AG08396 (cell line): ENCODE measurements at places on chromosomes 13 and 19.

GRCh38 chr19:30085394-30085793, 143.4 kb downstream of the URI1 start:
- no peak for DNase-seq

- DNase-seq, result no peak
Observed at GRCh38 chr19:18745012-18745735, 45.9 kb downstream of the COMP start.

DNA sequence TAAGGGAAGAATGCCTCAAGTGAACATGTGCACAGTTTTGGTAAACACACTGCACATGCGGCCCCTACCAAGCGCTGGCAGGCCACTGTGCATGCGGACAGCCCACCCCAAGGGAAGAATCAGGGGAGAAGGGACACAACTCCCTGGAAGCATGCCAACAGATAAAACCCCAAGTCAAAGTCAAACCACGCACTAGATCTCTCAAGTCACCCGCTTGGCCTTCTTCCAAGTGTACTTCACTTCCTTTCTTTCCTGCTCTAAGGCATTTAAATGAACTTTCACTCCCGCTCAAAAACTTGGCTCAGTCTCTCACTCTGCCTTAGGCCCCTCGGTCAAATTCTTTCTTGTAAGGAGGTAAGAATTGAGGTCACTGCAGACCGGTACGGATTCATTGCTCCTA, 4.6 kb upstream of the RFXAP start:
- no peak for DNase-seq

- no peak for DNase-seq
Observed at GRCh38 chr19:44712864-44713515, 14.0 kb downstream of the CEACAM16 start.

DNA sequence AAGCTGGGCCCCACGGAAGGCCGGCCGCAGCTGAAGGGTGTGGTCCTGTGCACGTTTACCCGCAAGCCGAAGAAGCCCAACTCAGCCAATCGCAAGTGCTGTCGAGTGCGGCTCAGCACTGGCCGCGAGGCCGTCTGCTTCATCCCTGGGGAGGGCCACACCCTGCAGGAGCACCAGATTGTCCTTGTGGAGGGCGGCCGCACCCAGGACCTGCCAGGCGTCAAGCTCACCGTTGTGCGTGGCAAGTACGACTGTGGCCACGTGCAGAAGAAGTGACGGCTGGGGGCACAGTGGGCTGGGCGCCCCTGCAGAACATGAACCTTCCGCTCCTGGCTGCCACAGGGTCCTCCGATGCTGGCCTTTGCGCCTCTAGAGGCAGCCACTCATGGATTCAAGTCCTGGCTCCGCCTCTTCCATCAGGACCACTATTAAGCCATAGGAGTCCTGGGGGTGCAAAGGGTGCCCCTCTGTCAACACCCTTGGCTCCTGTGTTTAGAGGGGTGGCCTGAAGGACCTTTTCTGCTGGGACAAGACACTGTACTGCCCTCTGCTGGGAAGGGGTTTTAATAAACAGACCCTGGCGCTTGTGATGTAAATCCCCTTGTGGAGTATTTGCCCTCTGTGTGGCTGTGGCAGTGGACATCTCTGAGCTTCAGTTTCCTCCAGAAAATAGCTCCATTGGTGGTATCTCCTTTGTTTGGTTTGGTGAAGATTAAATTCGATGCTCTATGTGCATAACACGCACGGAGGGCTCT, 1.9 kb downstream of the MRPS12 start:
- no peak for DNase-seq

GRCh38 chr13:95494082-95494681, 58.3 kb upstream of the CLDN10 start:
- peak; percentile 33 for DNase-seq

DNA sequence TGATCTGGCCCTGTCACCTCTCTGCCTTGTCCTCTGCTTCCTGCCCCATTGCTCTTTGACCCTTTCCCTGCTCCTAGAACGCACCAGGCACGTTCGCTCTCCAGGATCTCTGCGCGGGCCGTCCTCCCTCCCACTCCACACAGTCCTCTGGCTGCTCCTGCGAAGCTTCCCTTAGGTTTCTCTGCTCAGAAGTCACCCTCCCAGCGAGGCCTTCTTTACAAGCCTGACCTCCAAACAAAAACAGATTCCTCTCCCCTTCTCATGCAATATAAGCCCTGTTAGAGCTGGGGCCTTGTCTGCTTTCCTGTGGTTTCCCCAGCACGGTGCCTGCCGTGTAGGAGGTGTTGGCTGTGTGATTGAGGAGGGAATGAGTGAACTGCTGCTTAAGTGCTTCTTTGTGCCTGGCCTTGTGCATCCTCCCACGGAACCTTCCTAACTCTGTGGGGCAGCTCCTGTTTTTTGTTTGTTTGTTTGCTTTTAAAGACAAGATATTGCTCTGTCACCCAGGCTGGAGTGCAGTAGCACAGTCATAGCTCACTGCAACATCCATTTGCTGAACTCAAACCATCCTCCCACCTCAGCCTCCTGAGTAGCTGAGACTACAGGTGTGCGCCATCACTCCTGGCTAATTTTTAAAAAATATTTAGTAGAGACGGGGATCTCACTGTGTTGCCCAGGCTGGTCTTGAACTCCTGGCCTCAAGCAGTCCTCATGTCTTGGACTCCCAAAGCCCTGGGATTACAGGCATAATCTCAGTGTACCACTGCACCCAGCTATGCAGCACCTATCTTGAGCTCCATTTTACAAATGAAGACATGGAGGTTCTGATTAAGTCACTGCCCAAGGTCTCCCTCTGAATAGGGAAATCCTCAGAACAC, 82.0 kb downstream of the SIPA1L3 start:
- DNase-seq, result no peak

- no peak for DNase-seq
Observed at GRCh38 chr13:100163375-100163774, 74.5 kb downstream of the PCCA start.

DNA sequence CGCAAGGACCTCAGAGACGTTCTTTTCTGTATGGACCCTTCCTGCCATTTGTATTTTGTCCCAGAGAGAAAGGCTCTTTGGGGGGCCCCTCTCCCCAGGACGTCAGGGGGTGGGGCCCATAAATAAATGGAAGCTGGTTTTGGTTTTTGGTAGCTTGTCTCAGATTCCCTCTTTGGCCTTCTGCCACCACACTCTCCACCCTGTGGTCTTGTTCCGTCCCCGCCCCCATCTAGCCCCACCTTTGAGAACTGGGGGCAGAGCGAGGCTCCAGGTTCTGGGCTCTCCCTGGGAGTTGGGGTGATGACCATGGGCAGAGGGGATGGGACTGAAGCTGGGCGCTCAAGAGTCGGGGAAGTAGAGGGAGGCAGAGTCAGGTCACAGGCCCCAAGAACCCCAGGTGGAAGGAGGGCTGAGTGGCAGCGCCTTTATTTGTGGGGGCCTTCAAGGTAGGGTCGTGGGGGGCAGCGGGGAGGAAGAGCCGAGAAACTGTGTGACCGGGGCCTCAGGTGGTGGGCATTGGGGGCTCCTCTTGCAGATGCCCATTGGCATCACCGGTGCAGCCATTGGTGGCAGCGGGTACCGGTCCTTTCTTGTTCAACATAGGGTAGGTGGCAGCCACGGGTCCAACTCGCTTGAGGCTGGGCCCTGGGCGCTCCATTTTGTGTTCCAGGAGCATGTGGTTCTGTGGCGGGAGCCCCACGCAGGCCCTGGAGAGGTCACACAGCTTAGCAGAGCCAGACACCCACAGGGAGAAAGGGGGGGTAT, 3.3 kb downstream of the ISYNA1 start:
- DNase-seq, result no peak

DNA sequence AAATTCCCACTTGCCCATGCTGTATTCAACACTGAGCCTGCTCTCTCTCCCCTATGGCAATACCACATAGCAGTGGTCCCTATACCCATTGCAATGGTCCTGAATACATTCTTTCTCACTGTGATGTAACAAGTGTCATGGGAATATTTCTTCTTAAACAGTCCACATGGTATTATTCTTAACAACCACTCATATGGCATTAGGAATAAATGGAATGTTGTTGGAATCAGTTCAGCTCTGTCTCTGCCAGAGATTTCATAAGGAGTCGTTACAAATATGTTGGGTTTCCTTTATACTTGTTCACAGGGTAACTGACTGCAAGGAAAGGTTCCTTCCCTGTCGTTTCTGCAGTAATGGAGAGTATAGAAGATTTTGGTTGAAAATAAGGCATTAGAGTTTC, 128.3 kb upstream of the SPATA13 start:
- DNase-seq, result peak; percentile 25

DNA sequence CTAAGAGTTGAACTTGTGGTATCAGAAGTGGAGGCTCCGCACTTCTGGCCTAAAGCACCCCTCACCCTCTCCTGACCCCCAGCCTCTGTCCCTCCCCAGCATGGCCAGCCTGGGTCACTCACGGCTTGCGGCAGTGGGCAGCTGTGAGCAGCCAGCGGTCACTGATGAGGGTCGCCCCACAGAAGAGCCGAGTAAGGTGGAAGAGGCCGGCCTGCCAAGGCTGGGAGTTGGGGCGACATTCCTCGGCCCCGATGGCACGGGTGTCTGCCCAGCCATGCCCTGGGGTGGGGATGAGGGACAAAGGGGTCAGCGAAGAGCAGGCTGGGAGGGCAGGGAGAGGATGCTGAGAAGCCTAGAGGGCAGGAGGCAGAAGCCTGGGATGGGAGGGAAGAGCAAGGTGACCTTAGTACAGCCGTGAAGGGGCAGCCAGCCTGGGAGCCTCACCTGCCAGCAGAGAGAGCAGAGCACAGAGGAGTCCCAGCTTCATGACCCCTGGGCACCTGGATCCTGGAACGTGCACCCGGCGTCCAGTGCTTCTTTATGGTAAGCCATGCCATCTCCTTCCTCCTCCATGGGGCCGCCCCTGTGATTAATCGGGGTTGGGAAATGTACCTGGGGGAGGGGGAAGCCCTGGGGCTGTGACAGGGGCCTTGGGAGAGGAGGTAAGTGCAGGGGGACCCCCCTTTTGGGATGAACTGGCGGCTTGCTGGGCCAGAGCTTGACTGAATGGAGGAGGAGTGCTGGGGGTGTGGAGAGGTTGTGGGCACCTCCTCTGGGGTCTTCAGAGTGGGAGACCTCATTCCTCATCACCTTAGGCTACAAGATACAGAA, 7.9 kb upstream of the KLK8 start:
- no peak for DNase-seq

DNA sequence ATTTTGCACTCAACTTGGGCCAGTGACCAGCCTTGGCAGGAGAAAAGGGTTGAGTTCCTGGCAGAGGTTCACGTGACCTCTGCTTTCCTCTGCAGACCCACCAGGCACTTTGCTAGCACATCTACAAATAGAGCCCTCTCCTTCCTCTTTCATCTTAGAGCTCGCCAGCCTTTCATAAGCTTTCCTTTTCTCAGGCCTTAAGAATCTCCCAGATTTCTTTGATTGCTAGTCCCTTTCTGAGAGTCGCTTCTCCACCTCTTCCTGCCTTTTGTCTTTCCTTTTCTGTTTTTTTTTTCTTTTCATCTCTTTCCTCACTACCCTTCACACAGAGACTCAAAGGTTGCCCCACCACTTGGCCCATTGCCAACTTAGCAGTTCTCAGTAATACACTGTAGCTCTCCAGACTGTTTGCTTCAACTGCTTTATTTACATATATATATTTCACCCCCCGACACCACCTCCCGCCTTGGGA, 375.7 kb upstream of the SPRY2 start:
- no peak for DNase-seq

- DNase-seq, result no peak
Observed at GRCh38 chr19:17577457-17578097, 22.1 kb downstream of the COLGALT1 start.

GRCh38 chr19:49896863-49897621, at the start of gene IL4I1:
IL4I1 (minus strand) TSS chr19:49896887; CDS start chr19:49896160, 727 bp downstream.
- DNase-seq, result no peak

GRCh38 chr13:113166681-113167080, 8.2 kb downstream of the PROZ start:
- no peak for DNase-seq

DNA sequence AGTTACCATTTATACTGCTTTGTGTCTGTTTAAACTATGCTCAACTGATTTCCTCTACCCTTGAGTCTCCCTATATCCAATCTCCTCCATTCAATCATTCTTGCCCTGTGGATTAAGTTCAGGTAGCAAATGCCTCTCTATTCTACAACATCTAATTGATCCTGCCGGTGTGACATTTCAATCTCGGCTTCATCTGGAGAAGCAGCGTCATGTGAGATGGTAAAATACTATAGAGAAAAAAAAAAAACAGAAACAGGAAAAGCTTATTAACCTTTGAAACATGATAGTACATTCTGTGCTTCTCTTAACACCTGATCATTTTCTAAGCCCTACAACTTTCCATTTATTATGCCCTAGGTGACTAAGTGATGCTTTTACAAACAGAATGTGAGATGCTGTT, 89.4 kb downstream of the KCTD12 start:
- no peak for DNase-seq

DNA sequence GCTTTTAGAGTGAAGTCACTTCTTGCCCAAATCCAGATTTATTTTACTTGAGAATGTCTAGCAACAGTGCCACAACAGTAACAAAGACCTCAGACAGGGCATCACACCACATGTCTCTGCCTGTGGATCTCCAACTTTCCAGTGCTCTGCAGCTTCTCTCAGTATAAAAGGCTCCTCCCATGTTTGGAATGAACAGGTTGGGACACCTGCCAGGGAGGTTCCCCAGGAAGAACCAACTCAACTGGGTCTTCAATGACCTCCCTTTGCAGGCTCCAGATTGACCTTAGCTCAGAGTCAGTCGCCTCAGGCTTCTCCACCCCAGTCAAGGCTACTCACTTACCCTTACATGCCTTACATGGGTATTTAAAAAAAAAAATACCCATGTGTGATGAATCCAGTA, 3.4 kb downstream of the ZNF823 start:
- no peak for DNase-seq

GRCh38 chr13:106433066-106433465, 102.4 kb downstream of the EFNB2 start:
- DNase-seq, result no peak

DNA sequence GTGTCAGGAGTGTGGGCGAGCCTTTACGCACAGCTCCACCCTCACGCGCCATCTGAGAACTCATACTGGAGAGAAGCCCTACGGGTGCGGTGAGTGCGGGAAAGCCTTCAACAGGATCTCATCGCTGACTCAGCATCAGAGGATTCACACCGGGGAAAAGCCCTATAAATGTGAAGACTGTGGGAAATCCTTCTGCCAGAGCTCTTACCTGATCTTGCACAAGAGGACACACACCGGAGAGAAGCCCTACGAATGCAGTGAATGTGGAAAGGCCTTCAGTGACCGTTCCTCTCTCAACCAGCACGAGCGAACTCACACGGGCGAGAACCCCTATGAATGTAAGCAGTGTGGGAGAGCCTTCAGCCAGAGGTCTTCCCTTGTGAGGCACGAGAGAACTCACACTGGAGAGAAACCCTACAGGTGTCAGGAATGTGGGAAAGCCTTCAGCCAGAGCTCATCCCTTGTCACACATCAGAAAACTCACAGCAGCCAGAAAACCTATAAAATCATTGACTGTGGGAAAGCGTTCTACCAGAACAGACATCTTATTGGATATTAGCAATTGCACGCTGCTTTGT, 6.9 kb upstream of the ZNF555 start:
- no peak for DNase-seq

GRCh38 chr13:47133011-47133445, 236.2 kb upstream of the HTR2A start:
- DNase-seq, result no peak
